ENCODE measurements at places on chromosomes 7 and 10.

- DNase-seq: no peak
Measured at GRCh38 chr7:74654811-74655210, 2.7 kb upstream of the GTF2I start.

DNA sequence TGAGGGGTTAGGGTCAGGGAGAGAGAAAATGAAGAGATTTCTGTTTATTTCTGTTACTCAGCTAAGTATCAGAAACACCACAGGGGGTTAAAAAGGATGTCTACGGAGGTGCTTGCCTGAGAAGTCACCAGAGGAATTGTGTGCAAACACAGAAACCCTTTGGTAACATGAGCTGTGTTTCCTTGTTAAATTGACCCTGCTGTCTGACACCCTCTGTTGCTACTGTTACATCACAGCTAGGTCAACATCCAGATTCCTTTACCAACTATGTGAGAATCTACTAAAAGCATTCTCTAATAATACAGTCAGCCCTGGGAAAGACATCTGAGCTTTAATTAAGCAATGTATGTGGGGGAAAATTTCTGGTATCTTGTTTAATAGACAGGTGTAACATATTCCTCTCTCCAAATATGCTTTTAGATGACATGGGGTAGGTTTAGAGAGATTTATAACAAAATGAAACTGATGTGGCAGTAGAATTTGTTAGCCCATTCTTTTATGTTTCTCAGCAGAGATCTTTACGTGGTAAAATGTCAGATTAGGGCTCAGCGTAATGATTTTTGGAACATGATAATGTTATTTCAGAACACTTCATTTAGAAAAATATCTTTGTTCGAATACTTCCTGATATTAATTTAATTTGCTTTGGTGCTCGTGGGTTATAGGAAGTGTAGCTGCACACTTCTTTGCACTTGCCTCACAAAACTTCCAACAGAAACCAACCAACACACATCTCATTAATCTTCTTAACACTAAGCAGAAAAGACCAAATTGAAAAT is 168.0 kb upstream of the AHR start:
- no peak for DNase-seq

- DNase-seq: peak; percentile 96
Measured at GRCh38 chr7:101321491-101322401, at the start of gene IFT22. IFT22 (minus strand) TSS chr7:101321812; CDS start chr7:101321709, 103 bp downstream.

DNA sequence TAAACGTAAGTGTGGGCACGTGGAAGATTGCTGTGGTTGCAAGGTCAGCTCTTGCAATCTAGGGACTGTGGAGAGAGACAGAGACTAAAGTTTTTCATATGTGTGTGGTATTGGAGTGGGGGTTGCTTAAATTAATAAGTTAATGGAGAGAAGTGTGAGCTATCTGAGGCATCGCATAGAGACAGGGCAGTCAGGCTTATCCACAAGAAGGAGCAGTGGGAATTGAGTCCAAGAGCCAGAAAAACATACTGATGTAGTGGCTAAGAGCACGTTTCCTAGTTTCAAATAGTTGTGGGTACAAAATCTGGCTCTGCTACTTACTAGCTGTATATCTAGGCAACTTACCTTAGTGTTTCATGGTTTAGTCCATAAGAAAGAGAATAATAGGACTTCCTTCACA is 65.8 kb downstream of the SORCS3 start:
- DNase-seq: no peak

DNA sequence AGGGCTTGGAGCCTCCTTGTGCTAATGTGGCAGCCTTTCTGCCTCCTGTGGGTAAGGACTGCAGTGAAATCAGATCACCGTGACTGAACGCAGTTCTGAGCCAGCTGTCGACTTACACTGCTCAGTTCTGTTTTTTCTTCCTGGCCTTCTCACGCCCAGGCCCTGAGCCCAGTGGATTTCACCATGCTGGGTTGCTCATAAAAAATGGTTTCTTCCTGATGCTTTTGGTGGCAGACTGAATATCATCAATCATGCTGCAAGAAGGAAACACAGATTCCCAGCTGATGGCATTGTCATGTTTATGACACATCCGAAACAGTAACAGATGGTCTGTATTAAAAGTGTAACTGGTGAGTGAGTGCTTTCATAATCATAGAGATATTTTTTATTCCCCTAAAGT is 389.6 kb downstream of the GALNT17 start:
- no peak for DNase-seq

DNA sequence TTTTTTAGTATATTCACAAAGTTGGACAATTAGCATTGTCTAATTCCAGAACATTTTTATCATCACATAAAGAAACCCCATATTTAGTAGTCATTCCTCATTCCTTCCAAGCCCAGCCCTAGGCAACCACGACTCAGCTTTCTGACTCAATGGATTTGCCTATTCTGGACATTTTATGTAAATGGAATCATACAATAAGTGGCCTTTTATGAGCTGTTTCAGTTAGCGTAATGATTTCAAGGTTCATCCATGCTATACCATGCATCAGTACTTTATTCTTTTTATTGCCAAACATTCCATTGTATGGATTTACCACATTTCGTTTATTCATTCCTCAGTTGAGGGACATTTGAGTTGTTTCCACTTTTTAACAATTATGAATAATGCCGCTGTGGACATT is 249.2 kb downstream of the DYNC1I1 start:
- no peak for DNase-seq

DNA sequence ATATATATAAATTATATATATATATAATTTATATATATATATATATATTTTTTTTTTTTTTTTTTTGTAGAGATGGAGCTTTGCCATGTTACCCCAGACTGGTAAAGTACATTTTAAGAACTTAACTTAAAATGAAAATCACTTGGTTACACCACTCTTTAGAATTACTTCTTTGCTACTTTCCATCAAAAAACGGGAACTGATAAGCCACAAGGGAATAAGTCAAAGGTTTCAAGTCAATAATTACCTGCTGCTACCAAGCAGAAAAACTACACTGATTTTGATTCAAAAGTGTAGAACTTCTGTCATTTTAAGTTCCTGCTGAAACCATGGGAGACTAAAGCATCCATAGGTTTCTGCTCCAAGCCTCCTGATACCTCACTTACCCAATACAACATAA is 12.2 kb downstream of the PPA1 start:
- DNase-seq: no peak

DNA sequence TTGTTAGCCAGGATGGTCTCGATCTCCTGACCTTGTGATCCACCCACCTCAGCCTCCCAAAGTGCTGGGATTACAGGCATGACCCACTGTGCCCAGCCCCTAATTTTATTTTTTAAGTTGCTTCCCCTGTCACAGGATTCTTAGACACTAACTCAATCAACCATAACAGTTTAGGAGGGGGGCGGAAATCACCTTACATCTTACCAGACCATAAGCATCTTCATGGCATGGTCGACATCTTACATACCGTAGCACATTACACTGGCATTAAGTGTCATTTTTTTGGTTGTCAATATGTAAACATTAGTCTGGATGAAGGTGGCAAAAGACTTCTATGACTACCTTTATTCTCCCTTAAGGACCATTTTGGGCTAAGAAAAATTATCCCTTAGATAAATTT is 95.6 kb downstream of the TRIM24 start:
- DNase-seq: no peak

- DNase-seq: no peak
Measured at GRCh38 chr10:118607768-118608354, 12.4 kb upstream of the PRLHR start.

DNA sequence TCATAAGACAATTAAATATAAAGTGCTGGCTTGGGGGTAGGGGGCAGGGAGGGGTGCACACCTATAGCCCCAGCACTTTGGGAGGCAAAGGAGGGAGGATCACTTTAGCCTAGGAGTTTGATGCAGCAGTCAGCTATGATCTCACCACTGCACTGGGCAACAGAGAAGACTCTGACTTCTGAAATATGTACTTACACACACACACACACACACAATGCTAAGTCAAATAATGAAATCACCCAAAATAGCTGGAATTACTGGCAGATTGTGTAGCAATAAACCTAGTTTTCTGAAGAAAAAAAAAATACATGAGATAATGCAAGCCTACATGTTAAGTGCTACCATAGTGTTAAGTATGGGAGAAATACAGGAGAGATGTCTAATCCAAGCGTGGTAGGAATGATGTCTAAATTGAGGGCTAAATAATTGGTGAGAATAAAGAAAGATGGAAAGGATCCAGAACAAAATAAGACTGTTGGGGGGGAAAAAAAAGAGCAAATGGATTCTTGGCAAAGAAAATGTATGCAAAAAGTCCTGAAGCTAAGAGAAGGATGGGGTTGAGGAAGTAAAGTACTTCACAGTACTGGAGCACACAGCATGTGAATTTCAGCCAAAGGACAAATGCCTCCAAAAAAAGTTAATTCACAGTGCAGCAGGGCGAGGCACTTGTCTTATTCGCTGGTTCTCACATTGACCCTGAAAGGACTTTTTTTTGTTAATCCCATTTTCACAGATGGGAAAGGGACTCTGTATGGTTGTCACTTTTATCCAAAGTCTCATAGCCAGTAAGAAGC is 73.9 kb downstream of the IGF2BP3 start:
- DNase-seq: no peak

DNA sequence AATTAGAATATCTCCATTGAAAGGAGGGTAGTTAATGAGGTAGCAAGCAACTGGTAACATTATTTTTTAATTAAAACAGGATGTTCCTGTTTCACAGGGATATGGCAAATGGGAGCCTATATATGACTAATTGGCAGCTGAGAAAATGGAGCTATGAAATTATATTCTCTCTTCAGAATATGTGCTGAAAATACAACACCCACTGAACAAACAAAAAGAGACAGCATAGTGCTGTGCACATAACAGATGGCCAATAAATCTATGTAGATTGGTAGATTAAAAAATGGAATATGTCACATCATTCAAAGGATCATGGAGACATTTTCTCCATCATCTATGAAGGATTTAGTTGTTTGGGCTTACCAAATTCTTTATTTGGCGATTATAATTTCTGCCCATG is 362.0 kb downstream of the GPR37 start:
- no peak for DNase-seq

- DNase-seq: no peak
Measured at GRCh38 chr10:96924861-96925260, 92.8 kb downstream of the LCOR start.

DNA sequence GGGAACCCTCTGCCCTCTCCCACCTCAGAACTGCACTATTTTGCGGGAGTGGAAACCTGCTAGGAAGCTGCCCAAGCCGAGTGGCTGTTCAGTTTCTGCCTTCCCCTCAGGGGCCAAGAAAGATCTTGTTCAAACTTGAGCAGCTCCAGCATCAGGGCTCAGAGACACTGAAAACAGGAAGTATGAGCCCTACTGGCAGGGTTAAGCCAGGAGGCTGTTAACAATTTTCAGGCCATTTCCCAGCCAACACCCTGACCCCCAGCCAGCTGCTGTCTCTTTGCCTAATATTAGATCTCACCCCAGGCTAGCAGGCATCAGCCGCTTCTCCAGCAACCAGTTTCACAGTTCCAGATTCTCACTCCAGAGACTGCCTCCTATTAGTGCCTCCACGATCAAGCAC is 9.2 kb downstream of the PLAU start:
- DNase-seq: no peak

Data from upper lobe of right lung (tissue), 1 donor.